ENCODE measurements at places on chromosomes 1 and 21. TPM values are rescaled to one million over a fixed set of nuclear protein-coding genes. Genes with fewer than 3 reads are reported as not detected.

DNA sequence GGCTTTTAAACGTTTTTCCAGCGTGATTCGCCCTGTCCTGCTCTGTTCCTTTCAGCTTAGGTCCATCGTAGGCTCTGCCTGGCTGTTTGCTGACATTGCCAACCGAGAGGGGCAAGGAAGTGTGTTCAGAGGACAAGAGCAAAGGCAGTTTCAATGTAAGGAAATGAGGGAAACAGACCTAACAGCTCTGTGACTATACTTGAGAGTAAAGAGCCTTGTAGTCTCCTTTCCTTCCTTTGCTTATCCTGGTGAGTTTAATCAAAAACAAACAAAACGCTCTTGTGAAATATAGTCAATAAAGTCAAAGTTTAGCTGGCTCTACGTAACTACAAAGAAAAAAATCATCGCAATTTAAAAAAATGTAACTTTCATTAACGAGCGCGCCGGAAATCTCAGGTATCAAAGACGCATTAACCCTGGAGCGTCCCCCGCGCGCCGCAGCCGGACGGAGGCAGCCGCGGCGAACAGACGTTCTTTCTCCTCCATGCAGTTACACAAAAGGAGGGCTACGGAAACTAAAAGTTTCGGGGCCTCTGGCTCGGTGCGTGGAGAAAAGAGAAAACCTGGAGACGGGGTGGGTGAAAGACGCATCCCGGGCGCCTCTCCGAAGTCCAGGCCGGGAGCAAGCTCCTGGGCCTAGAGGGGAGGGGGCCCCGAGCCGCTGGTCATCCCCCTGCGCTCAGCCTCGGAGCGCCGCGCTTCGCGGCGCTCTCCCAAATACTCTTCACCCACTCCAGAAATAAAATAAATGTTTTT, 617 bp upstream of the ADGRL2 start:
- no peak for DNase-seq

DNA sequence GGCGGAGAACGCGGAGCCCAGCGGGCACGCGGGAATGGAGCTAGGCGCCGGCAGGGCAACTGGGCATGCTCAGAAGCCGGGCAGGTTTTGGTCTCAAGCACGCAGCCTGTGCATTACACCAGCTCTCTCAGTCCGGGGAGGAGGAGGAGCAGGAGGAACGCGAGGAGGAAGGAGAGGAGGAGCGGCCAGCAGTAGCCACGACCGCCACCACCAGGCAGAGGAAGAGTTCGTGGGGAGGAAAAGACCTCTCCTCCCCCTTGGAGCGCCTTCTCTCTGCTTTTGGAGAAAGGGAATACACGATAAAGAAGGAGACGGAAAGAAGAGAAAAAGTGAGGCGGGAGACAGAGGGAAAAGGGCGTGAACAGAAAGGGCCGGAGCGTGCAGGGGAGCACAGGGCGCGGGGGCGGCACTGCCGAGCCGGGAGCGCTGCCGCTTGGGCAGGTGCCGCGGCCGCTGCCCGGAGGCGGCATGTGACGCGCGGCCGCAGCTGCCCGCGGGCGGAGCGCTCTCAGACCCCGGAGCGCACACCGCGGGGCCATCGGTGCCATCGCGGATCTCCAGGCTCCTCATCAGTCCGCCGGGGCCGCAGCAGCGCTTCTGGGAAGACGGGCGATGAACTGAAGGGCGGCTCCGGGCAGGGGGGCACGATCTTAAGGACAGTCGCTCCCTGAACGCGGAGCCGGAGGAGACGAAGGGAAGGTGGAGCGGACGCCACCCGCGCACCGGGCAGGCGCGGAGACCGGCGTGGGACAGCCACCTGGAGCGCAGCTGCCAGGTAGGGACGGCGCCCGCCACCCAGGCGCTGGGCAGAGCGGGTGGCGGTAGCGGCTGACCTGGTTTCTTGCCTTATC, at the start of gene CHRM3:
TSS of gene CHRM3 (plus strand) at position 116 of the 851 bp plus-strand sequence. CDS start 520,884 bp downstream, outside the sequence.
- DNase-seq, result no peak

DNA sequence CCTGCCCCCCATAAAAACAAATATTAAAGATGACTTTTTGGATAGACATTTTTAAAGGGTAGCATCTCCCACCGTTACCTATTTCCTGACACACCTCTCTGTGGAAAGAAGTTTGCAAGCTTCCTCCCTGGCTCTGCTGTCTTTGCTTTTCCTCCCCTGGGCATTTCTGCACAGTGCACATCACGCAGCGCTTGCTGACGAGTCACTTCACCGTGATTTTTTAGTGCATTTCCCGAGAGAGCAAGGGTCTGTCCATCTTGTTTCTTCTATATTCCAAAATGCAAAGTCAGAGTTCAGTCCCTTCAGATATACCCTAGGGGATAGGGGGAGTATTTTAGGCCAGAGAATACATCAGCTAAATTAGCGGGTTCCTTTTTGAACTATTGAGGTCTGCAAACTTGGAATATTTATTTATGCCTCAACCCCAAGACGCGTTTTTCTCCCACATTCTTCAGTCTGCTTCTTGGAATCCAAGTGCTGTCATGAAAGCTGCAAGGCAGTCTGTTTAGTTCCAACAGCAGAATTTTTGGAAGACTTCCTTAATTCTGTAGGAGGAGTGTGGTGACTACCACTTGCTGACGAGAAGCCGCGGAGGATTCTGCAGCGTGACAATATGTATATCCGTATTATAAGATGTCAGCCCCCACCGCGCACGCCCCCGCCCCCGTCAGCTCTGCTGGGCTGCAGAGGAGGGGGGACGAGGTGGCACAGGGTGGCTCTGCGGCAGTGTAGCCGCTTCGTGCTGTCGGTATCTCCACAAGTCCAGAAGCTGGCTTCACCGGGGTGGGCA, 22.4 kb downstream of the SMYD2 start:
- DNase-seq, result no peak

- no peak for DNase-seq
Observed at GRCh38 chr1:185971688-185972087, 237.5 kb downstream of the HMCN1 start.

DNA sequence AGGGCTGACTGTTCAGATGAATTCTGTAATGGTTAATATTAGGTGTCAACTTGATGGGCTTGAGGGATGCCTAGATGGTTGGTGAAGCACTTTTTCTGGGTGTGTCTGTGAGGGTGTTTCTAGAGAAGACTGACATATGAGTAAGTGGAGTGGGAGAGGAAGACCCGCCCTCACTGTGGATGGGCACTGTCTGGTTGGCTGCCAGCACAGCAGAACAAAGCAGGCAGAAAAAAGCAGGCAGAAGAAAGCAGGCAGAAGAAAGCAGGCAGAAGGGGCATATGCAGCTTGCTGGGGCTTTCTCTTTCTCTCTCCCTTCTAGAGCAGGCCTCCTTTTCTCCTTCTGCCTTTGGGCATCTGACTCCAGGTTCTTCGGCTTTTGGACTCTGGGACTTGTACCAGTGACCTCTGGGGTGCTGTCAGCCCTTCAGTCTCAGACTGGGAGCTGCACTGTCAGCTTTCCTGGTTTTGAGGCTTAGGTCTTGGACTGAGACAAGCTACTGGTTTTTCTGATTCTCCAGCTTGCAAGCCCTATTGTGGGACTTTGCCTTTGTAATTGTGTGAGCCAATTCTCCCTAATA, 42.9 kb upstream of the CD2 start:
- DNase-seq, result peak; percentile 64

- no peak for DNase-seq
Observed at GRCh38 chr1:79899914-79900313, 893.4 kb upstream of the ADGRL4 start.

DNA sequence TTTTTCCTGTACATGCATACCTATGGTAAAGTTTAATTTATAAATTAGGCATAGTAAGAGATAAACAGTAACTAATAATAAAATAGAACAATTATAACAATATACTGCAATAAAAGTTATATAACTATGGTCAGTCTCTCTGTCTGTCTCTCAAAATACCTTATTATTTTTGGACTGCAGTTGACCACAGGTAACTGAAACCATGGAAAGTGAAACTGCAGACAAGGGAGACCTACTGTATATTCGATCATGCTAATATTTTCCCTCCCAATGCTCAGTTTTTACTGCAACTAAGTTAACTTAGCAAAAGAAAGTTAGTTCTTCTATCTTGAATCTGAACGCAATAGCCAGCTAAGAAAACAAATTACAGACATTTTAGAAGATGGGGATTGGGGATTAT, 12.3 kb upstream of the DHX9 start:
- DNase-seq, result no peak

GRCh38 chr1:170808216-170808885, 127.0 kb upstream of the MROH9 start:
- no peak for DNase-seq

DNA sequence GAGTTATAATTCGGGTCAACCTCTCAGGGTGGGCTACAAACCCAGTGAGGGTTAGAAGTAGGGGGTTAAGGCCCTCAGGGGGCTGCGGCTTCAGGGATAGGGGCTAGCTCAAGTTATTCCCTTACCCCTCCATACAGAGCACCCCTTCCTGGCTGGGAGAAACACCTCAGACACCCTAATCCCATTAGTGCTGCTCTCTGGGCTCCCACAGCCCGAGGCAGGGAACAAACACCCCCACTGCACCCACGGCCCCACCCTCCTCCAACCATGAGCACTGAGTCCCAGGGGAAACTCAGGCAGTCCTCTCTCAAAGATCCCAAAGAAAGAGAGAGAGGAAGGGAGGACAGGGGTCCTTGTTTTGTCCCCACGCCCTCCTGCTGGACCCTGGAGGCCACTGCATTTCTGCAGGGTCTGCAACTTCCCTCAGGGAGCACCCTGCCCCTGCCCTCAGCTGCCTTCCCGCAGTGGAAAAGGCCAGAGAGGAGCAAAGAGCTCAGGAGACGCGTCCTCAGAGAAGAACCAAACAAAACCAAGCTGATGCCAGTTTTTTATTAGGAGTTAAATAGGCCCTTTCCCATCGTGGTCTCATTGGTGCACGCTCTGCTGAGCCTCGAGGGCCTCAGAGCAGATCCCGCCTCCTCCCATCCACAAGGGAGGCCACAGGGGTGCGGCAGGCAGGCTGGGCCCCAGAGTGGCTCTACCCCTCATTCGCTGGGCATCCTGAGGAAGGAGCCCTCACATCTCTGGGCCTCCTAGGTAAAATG, 1.4 kb upstream of the S100A4 start:
- DNase-seq, result peak; percentile 83

GRCh38 chr1:228650141-228650540, 85.1 kb upstream of the RHOU start:
- DNase-seq, result no peak

DNA sequence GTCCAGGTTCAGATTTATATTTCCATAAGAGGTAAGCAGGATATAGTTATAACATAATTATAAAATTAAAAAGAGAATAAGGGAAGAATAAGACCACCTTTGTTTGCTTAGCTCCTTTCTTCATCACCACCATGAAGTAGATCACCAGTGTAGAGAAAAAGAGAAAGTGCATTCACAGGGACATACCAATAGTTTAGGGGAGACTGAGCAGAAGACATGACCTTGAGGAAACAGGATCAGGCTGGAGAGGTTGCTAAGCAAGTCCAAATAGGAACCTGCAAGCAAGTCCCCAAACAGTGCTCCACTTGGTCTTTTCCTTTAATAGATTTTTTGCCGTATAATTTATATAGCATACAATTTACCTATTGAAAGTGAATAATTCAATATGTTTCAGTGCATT, 63.0 kb downstream of the KCNT2 start:
- DNase-seq, result no peak

GRCh38 chr1:203180611-203181330, 5.1 kb upstream of the MYBPH start:
- no peak for DNase-seq

GRCh38 chr21:23644768-23645167, 1962.5 kb downstream of the MRPL39 start:
- DNase-seq, result no peak

DNA sequence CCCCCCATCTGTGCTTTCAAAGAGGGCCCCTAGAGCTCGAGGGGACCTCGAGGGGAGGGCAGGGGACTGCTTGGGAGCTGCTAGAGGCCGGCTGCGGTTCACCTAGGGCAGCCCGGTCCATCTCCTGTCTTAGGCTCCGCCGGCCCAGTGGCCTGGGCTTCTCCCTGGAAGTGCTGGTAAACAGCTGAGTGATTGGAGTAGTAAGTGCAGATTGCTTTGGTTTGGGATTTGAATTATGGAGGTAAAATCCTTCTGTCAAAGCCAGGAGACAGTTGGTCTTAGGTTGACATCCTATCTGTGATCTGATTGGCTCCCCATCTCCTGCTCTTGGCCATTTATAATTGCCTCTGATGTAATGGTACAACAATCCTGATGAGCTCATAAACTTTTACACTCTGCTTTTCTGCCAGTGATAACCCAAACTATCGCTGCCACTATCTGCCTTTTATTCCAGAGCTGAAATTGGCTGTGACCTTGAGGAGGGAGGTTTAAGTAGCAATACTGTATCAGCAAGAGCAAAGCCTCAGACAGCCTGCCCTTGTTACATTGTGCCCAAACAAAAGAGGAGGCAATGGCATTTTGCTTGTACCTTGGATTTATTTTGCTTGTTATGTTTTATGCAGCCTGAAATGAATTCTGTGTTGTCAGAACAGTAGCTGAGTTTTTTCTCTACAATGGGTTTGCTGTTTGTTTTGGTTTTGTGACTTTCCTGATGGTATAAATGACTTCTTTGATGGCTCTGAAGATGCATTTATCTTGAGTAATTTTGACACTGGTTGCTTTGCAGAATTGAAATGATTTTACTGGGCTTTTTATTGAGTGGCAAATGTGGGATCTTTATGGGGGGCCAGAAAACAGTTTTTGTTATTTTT, 2.4 kb downstream of the ARID1A start:
- no peak for DNase-seq

- DNase-seq, result no peak
Observed at GRCh38 chr1:231376875-231377549, 38.9 kb downstream of the SPRTN start.

GRCh38 chr1:53449021-53449420, 10.2 kb upstream of the DMRTB1 start:
- DNase-seq, result no peak

- DNase-seq, result no peak
Observed at GRCh38 chr1:150233359-150234308, 2.3 kb downstream of the ANP32E start.

DNA sequence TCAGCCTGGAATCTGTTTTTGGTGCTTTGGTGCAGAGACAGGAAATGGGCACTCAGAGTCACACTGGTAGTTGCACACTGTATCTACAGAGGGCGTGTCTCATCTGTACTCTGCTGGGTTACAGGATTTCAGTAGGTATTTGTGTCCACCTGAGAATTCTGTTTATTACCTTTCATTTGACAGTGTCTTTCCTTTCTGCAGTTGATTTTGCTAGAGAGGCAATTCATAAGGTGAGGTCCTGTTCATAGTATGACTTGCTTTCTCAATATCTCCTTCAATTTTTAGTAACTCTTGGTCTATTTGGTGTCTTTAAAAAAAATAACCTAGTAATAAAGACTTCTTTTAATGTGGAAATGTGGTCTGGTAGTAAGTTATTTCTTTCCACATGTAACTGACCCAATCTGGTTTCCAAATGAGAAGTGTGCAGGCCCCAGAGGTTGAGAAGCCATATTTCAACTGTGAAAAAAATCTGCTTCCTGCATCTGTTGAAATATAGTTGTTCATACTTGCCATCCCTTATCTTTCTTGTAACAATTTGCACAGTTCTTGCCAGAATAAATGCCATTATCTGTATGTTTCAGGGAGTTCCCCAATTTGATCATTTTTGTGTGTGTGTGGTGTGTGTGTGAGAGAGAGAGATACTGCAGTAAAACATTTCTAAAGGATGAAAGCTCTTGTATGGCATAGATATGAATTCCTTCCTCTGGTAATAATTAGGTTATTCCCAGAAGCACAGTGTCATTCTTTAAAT, 78.4 kb upstream of the DNAJC6 start:
- no peak for DNase-seq

GBP5 gene
- 4.2 TPM for total RNA-seq

FCGR2B gene
- 10.3 TPM for total RNA-seq

PLA2G5 gene
- total RNA-seq, result 2.7 TPM

LIN28A gene
- not detected for total RNA-seq

SPRR2B gene
- total RNA-seq, result not detected

KRTAP10-12 gene
- total RNA-seq, result not detected

ERICH3 gene
- 0.49 TPM for total RNA-seq

S100A8 gene
- 1,155 TPM for total RNA-seq

CYYR1 gene
- total RNA-seq, result 12.3 TPM

ARMH1 gene
- not detected for total RNA-seq

KCNE1 gene
- total RNA-seq, result 2.2 TPM

Measured in vagina (tissue), 2 donors.